ENCODE measurements at places on chromosomes 4 and X.
A peak's percentile ranks its signal among the peaks of the same experiment; 100 is the strongest.

GRCh38 chrX:5646818-5647217, 581.8 kb downstream of the NLGN4X start:
- DNase-seq = no peak

DNA sequence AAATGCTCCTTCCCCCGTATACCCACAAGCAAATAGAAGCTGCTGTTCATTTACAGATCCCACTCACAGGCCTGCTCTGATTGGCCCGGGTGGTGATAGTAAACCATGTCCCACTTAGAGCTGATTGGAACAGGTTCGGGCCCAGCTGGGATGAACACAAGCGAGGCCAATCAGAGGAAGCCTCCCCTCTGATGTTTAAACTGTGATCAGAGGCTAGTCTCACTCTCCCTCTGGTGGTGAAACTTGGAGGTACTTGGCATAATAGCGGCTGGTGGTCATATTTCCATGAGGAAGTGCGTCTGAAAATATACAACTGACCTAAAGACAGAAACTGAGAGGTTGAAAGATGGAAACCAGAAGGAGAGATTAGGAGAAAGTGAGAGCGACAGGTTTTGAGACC, 51.5 kb upstream of the TRPC3 start:
- DNase-seq = peak; percentile 46

DNA sequence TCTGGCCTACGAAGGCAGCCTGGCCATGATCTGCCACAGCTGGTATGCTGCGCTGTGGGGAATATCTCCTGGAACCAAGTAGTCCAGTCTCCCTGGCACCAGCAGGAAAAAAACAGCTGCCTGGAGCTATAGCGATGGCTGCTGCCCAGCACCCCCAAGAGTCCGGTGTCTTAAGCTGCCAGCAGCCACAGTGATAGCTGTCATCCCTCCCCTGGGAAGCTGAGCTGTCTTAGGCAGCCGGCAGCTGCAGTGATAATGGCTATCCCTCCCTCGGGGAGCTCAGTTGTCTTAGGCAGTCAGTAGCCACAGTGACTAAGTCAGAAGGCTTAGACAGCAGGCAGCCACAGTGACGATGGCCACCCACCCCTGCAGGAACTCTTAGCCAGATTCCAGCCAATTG, 205.1 kb downstream of the STPG2 start:
- no peak for DNase-seq

DNA sequence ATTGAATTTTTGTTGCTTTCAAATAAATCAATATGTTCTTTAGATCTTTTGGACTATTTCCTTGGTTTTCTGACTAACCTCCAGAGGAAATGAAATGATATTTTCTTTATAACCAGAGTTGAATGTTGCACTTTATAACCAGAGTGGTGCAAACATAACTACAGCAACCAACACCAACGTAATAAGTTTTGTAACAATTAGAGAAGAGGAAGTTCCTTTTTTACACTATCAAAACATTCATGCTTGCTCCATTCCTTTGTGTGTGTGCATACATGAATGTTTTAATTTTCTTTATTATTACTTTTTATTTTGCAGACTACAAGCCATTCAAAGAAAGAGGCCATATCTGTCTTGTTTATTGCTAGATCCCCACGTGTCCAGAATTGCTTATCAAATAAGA, 193.0 kb upstream of the PPP3CA start:
- no peak for DNase-seq

DNA sequence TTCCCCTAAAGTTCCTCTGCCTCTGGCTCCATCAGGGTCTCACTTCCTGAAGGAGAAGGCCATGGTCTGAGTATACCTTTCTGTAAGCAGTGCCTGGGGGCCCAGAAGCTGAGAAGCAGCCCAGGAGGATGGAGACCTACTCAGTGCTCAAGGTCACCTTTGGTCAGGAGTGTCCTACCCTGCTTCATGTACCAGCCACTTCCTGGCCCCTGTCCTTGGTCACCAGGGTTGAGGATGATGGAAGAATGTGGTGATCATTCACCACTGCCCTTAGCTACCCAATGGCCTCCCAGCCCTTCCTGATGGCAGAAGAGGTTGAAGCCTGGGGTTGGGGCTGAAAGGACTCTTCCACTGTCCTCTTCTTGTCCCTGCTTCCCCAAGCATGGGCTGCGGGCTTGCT, 9.0 kb upstream of the MFAP3L start:
- DNase-seq = no peak

DNA sequence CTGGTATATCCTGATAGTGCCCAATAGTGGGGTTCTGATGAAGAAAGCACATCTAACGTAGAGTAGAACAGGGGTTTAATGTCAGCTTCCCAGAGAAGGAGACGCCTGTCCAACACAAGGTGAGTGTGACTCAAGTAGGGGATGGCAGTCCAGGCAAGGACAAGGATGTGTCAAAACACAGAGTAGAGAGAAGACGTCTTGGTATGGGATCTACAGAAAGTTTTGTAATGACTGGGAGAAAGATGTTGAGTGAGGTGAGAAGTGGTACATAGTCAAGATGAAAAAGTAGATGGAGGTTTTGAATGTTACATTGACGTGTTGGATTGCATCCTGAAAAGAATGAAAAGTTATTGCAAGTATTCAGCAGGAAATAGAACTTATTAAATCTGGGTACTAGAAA, 124.4 kb downstream of the TMA16 start:
- no peak for DNase-seq

- no peak for DNase-seq
Observed at GRCh38 chr4:55010550-55010949, 114.8 kb downstream of the KDR start.

- DNase-seq = no peak
Observed at GRCh38 chr4:152892974-152893373, 43.1 kb upstream of the FHDC1 start.

DNA sequence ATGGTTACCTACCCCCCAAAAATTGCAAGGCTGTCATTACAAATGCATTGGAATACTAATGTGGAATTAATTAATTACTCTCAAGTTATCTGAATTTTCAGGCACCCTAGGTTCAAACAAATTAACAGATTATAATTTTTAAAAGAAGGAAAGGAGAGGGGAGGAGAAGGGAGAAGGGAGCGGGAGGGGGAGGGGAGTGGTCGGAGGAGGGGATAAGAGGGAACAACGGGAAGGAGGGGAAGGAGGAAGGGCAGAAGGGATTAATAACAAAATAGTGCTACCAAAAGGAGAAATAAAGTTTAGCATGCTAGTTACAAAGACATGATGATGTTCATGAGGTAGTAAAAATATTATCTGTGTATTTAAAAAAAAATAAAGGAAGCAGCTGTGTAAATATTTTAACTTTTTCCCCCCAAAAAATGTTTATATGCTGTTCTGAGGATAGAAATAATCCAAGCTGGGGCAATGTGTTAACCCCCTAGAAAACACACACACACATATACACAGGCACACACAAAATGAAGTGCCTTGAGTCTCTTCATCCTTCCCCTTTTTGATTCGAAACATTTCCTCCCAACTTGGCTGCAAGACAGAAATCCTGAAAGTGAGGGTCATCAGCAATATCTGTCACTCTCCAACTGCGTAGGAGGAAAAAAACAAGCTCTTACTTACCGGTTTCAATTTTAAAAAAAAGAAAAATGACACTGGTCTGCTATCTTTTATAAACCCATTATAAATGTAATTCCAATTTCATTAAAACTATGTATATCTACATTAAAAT, 58.8 kb downstream of the PPP3CA start:
- peak; percentile 50 for DNase-seq

DNA sequence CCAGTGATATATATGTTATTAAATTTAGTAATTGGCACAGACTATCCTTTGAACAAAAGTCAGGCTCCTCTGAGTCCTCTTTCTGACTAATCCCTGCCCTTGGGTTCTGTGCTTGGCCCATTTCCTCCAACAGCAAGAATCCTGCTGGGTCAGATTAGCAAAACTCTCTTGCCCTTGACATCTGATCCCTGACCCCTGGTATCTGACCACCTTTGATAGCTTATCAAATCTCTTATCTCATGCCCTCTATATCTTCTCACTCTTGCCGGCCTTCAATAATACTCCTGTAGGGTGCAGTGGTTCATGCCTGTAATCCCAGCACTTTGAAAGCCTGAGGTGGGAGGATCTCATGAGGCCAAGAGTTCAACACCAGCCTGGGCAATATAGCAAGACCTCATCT, 245.5 kb upstream of the FAM47A start:
- DNase-seq = no peak

GRCh38 chr4:10321931-10322330, 135.3 kb downstream of the ZNF518B start:
- DNase-seq = no peak

Measured in cardiac fibroblast (primary cell).